ENCODE measurements at places on chromosomes 3 and 15.
A peak's percentile ranks its signal among the peaks of the same experiment; 100 is the strongest.

DNA sequence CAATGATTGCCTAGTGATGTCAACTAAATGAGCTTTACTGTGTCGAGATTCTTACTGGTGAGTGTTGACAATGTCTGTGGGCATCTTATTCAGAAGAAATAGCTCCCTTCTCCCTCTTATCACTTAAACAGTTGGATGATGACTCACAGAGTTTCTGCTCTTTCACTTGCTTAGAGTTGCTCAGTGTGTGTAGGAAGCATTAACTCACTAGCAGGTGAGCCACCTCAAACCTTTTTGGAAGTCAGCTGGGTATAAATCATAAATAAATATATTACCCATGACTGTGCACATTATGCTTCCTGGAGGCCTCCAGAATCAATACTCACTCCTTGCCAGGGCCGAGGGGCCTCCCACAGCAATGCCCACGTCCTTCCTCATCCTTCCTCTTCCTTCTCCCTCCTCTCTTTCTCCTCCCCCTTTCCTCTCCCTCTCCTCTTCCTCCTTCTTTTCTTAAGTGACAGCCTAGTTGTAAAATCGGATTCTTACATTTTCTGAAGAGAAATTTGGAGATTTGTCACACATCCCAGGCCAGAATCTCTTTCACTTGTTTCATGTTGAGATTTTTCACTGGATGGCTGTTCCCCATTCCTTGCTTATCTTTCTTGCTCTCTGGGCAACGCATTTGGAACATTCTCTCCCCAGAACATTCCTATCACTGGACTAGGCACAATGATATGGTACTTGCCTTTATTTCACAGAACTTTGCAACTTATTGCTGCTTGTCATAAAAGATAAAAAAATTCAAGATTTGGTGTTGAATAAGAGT is 17.5 kb downstream of the SHC4 start:
- no peak for DNase-seq

DNA sequence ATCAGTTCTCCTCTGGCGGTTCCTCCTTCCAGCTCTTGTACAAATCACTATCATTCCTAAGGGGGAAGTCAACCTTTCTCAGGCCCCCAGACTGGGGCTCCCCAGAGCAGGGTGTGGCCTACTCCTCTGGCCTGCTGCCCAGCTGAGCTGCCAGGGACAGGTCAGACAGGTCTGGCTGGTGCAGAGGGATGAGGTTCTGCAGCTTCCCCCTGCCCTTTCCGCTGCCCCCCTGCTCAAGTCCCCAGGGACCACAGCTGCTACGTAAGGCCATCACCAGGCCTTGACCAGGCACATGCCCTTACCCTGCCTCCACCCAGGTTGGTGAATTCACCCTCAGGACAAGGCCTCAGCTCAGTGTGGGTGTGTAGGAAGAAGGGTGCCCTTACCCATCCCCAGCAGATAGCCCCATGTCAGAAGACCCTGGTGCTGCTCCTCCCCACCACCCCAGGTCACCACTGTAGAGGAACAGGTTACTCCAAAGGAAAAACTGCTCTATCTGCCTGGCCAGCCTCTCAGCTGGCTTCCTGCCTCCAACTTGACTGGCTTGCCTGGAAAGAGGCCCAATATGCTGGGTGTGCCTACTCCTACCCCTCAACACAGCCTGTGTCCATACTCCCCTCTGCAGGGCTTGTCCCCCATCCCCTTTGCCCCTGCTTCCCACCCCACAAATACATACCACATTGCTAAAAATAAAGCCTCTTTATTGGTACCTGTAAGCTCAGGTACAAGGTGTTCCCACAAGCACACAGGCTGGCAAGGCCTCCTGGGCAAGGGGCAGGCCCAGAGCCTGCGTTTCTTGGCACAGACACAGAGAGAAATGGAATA is 12.0 kb downstream of the CSRNP1 start:
- no peak for DNase-seq

DNA sequence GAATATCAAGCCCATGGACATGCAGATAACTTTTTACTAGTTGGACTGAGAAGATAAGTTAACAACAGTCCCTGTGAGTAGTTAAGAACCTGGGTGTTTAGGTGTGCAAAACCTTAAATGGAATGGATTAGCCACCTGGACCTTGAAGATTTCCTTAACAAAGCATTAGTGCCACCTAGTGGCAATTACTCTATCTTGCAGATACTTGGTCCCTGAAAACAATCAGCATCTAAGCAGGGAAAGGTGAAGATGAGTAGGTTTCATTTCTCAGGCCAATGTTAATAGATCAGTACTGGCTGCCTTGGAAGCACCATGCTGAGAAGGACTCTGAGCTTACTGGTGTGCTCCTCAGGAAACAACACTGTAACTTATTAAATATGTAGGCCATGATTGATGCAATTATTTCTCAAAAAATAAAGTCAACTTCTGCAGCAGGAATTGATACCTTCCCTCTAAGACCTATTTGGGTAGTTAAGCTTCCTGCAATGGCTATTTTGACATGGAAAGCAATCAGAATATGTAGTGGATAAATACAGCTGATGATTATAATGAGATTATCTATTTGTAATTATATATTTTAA is 329.4 kb downstream of the TBC1D5 start:
- DNase-seq = peak; percentile 20

DNA sequence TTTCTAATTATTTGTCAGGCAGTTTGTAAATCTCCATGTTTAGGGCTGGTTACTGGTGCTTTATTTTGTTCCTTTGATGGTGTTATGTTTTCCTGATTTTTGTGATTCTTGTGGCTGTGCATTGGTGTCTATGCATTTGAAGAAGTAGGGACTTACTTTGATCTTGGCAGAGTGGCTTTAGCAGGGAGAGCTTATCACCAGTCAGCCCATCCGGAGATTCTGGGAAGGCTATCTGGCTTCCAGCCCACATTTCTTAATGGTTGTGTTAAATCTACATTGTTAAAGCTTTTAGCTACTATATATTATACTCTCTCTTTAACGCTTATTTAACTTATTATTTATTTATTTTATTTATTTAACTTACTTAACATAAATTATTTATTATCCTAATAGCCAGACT is 35.1 kb downstream of the FBXL2 start:
- no peak for DNase-seq

DNA sequence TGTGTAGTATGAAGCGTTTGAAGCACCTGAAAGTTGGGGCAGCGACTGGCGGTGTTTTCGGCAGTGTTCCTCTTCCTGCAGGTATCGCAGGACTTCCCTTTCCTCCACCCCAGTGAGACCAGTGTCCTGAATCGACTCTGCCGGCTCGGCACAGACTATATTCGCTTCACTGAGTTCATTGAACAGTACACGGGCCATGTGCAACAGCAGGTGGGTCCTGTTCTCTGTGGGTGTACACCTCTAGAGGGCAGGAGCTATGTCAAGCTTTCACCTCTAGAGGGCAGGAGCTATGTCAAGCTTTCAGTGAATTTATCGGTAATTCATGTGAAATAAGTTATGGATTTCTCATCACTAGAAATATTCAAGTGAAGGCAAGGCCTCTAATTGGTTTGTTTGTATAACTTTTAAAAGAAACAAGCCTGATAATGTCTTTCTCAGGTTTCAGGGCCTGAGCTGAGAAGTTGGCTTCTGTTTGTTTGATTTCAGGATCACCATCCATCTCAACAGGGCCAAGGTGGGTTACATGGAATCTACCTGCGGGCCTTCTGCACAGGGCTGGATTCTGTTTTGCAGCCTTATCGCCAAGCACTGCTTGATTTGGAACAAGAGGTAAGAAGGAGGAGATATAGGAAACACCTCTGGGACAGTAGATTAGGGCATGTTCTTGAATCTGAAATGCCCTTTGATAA is 5.3 kb downstream of the TUBGCP4 start:
- peak; percentile 34 for DNase-seq

- DNase-seq = no peak
Measured at GRCh38 chr3:41101231-41101630, 98.1 kb upstream of the CTNNB1 start.

GRCh38 chr3:39448506-39449233 is 18.8 kb upstream of the MOBP start:
- DNase-seq = no peak

DNA sequence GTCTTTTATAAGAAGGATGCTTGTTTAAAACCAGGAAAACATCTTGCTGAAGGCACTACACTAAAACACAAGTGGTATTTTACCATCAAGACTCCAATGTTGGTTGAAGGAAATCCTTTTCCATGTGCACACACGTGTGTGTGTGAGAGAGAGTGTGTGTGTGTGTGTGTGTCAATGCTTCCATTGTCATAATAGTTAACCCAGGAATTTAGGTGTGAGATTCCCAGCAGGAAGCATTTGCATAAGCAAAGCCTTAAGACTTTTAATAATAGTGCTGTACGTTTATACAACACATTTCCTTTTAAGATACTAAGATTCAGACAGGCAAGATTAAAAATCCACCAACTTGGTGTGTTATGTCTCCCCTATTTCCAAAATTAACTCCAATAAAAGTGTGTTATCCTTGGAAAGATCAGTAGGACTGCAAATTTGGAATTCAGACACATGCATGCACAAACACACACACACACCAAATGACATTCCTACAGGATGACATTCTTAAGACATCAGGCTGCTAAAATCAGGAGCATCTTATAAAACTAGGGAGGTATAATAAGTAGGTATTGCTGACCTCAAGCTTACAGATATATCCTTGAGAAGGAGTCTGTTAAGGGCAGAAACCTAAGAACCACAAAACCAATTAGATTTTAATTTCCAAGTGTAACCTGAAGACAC is 18.3 kb downstream of the LMCD1 start:
- DNase-seq = no peak

DNA sequence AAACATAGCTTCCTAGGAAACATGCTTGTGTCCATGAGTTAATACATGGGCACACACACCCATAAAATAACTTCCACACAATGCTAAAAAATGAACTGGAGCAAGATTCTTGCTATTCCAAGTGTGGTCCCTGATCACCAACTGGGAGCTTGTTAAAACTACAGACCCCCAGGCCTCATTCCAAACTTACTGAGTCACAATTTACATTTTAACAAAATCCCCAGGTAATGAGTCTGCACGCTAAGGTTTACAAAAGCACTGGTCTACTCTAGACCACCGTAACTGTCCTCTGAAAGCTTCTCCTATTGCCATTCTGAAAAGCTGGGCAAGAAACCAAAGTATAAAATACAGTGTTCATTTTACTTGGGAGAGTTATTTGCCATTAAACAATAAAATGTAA is 45.4 kb downstream of the IGF2BP2 start:
- no peak for DNase-seq

DNA sequence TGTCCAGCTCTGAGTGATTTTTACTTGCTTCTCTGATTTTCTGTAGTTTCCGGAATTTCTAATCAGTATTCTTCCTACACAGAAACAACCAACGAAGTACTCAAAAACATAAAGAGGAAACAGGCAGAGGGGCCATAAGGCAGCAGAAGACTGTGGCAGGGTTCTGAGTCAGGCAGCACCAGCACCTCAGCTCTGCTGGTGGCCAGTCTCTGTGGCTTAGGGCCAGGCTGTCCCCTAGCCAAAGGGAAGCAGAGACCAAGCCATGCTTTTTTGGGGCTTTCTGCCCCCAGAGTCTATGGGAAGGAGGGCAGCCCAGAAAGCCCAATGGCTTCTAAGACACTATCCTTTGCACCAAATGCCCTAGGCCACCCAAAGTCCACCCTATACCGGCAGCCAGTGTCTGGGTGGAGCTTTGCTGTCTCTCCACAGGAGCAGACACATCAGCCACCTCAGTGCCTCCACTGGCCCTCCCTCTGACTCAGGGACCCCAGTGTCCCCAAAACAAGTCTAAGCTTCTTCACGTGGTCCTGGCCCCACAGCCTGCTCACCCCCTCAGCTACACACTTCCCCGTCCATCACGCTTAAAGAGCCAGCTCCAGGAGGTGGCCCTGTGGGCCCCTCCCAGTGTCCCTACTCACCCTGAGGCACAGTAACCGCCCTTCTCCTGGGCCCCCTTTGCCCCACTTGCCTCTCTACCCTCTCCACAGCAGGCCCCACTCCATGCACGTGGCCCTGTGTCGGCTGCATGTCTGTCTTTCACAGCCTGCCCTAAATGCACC is 46.2 kb downstream of the CCDC12 start:
- no peak for DNase-seq

DNA sequence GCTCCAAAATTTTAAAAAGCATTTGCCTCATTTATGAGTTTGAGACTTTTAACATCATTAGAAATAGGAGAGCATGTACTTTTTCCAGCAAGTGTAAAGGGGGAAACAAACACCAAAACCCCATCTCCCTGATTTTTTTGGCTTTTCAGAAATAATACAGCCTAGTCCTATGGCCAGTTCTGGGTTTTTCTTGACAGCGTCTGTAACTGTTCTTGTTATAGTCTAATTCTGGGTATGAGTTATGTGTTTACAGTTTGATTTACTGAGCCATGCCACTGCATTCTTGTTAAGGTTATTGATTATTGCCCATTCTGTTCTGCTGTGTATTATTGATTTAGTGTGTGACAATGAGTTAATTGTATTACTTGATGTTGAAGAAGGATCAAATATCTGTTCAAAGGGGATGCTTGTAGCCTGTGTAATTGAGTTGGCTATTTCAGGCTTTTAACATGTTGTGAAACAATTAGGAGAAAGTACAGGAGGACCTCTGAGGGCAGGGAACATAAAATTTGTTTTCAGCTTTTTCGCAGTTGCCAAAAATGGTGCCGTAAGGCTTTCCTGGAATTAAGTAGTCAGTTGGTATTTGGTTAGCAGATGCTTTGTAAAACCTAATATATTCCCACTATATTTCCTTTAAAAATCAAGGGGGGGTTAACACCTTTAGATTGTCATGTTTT is 46.1 kb downstream of the MBNL1 start:
- no peak for DNase-seq

GRCh38 chr15:71746719-71747118 is 63.6 kb upstream of the NR2E3 start:
- DNase-seq = no peak

DNA sequence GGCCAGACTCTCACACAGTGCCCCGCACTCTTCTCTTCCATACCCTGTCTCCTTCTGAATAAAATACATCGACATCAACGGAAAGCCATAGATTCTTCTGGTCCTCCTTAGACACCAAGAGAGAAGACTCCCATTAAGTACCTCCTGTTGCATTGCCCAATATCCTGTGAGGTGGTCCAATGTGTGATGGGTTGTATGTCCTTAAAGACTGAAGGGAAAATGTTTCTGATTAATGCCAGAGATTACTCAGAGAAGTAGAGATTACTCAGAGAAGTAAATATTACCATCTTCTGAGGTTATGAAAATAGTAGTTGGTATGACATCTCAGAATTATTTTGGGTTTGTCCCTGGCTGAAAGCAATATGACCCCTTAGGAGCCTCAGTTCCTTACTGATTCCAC is 60.8 kb upstream of the GALNT15 start:
- DNase-seq = no peak

DNA sequence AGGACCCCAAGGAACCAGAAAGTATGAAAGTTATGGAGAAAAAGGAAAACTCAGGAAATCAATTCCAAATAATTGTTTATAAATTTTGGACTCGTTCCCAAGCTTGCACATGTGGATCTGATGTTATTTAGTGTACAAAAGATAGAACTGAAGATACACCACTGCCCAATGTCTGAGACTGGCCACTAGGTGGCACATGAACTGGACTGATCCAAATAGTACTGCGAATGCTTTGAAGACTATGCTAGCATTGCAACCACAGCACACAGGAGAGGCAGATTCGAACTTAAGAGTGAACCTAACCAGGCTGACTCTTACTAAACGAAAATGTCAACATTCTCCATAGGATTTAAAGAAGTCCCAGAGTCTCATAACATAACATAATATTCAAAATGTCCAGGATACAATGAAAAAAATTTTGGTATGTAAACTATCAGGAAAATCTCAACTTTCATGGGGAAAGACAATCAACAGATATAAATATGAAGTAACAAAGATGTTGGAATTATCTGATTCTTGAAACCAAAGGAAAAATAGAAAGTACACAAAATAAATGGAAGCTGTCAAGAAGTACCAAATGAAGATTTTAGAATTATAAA is 596.7 kb downstream of the FGF12 start:
- DNase-seq = no peak

GRCh38 chr3:69658514-69659140 is 80.6 kb upstream of the MITF start:
- DNase-seq = no peak
